ENCODE measurements at places on chromosomes 4 and X. TPM values are rescaled to one million over a fixed set of nuclear protein-coding genes. Genes with fewer than 3 reads are reported as not detected.

TMPRSS11F gene
- total RNA-seq, result not detected

CSAG1 gene
- total RNA-seq, result not detected

DDIT4L gene
- total RNA-seq, result 0.76 TPM

APELA gene
- not detected for total RNA-seq

SAGE1 gene
- not detected for total RNA-seq

SSX1 gene
- total RNA-seq, result not detected

HCFC1 gene
- total RNA-seq, result 105 TPM

GBA3 gene
- not detected for total RNA-seq

GNRHR gene
- total RNA-seq, result not detected

USP26 gene
- not detected for total RNA-seq

MND1 gene
- total RNA-seq, result 13.5 TPM

HTN3 gene
- total RNA-seq, result not detected

GRCh38 chr4:52841682-52842456, 20.2 kb upstream of the RASL11B start:
- no peak overlapping the region for H3K4me3 ChIP-seq
- no peaks in the 10 kb centered on the region for H3K4me1 ChIP-seq

DNA sequence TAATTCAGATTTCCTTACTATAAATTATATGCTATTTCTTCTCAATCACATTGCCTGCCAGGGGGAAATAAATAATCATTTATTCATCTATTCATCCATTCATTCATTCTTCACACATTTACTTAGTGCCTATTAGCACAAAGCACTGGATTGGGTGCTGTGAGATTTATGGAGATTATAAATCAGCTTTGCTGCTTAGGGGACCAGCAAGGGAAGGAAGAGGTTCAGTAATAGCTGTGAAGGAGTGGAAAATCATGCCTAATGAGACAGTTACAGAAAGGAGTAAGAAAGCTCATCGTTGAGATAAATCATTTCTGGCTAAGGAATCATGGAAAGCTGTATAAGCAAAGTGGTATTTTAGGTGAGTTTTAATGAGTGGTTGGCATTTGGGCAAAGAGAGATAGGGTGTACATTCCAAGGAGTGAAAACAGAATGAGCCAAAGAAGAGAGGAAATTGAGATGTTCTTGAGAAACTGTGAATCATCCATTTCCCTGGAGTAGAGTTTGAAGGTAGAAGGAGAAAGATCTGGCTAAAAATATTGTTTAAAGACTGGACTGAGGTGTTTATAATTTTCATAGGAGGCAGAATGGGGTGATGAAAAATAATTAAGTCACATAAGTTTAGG, 9.6 kb downstream of the ARSJ start:
- no peak overlapping the region for H3K4me3 ChIP-seq
- H3K27me3 ChIP-seq, result peaks cover 10% of the 10 kb centered on the region
- no peaks in the 10 kb centered on the region for H3K4me1 ChIP-seq
- no peaks in the 10 kb centered on the region for H3K36me3 ChIP-seq
- no peak overlapping the region for H3K27ac ChIP-seq

- no peak for DNase-seq
- H3K36me3 ChIP-seq, result peaks cover 28% of the 10 kb centered on the region
- no peak overlapping the region for H3K4me3 ChIP-seq
- H3K27ac ChIP-seq, result no peak overlapping the region
These were observed 57.0 kb downstream of the ZNF827 start for GRCh38 chr4:145881576-145881975.

GRCh38 chr4:19693936-19694570, 557.7 kb upstream of the SLIT2 start:
- no peaks in the 10 kb centered on the region for H3K4me1 ChIP-seq
- no peak for DNase-seq
- H3K4me3 ChIP-seq, result no peak overlapping the region
- no peaks in the 10 kb centered on the region for H3K27me3 ChIP-seq
- H3K27ac ChIP-seq, result no peak overlapping the region

- DNase-seq, result no peak
- no peaks in the 10 kb centered on the region for H3K36me3 ChIP-seq
- no peak overlapping the region for H3K27ac ChIP-seq
- H3K4me1 ChIP-seq, result no peaks in the 10 kb centered on the region
These were observed 13.8 kb downstream of the PNMA6E start for GRCh38 chrX:153387345-153387744.

GRCh38 chrX:114127411-114128025, 456.4 kb upstream of the HTR2C start:
- H3K27ac ChIP-seq, result no peak overlapping the region
- no peaks in the 10 kb centered on the region for H3K36me3 ChIP-seq
- H3K27me3 ChIP-seq, result no peaks in the 10 kb centered on the region
- H3K4me3 ChIP-seq, result no peak overlapping the region

DNA sequence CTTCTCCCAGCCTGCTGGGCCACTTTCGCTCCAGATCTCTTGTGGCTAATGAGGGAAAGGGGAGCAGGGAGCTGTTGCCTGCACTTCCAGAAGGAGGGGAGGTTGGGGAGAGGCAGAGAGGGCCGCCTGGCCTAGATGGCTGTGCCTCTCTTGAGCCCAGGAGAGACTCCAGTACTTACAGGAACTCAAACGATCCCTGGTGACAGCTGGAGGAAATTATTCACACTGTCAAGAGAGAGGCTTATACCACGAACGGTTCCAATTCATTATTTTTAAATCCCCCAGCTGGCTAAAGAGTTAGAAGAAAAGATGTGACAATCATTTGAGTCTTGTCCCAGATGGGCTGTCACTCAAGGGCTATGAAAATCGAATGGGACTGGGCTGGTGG, 96.1 kb downstream of the PHKA2 start:
- peaks cover 2% of the 10 kb centered on the region for H3K27me3 ChIP-seq
- no peak overlapping the region for H3K4me3 ChIP-seq
- no peak for DNase-seq
- peaks cover 19% of the 10 kb centered on the region for H3K4me1 ChIP-seq
- H3K36me3 ChIP-seq, result peaks cover 3% of the 10 kb centered on the region
- H3K27ac ChIP-seq, result no peak overlapping the region

- no peak overlapping the region for H3K27ac ChIP-seq
- DNase-seq, result no peak
- peaks cover 2% of the 10 kb centered on the region for H3K27me3 ChIP-seq
- no peaks in the 10 kb centered on the region for H3K36me3 ChIP-seq
- no peaks in the 10 kb centered on the region for H3K4me1 ChIP-seq
- H3K4me3 ChIP-seq, result no peak overlapping the region
These were observed 165.4 kb downstream of the SH3BGRL start for GRCh38 chrX:81367291-81367690.

GRCh38 chrX:133570549-133570948, 155.3 kb upstream of the GPC4 start:
- H3K4me3 ChIP-seq, result no peak overlapping the region
- no peak overlapping the region for H3K27ac ChIP-seq
- no peaks in the 10 kb centered on the region for H3K4me1 ChIP-seq
- no peak for DNase-seq
- H3K27me3 ChIP-seq, result no peaks in the 10 kb centered on the region
- H3K36me3 ChIP-seq, result no peaks in the 10 kb centered on the region

- no peak for DNase-seq
- H3K36me3 ChIP-seq, result no peaks in the 10 kb centered on the region
- H3K27ac ChIP-seq, result no peak overlapping the region
These were observed 392.8 kb downstream of the GPM6A start for GRCh38 chr4:175419236-175419718.

DNA sequence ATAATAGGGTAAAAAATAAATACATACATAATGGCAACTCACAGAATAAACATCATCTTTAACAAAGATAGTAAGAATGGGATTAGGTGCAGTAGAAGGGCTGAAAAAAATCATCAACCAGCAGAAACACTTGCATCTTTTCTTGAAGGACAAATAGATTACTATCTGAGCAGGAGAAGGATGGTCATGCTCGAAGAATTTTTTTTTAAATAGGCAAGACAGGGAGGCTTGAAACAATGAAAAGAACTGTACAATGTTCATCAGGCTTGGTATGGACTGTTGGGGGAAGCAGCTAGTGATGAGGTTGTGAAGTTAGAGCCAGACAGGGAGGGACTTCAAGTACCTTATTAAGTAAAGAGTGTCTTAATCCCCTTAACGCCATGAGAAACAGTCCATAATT, 167.4 kb upstream of the LDB2 start:
- DNase-seq, result no peak
- peaks cover 2% of the 10 kb centered on the region for H3K27me3 ChIP-seq
- no peak overlapping the region for H3K4me3 ChIP-seq
- no peaks in the 10 kb centered on the region for H3K4me1 ChIP-seq
- H3K27ac ChIP-seq, result no peak overlapping the region

DNA sequence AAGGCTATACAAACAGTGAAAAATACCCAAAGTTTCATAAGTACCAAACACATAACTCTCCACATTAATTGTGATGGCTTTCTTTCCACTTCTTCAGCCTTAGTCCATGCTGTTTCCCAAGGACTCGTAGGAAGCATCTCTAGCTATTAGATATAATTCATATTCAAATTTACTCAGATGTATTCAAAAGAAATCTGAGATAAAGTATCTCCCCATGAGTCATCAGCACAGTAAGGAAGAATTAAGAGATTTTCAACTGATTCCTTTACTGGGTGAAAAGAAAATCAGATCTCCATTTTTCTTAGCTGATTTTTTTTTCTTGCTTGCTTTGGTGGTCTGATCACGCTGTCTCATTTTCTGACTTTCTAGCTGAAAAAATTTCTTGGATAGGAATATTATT, 71.7 kb downstream of the MID1 start:
- no peaks in the 10 kb centered on the region for H3K27me3 ChIP-seq
- H3K27ac ChIP-seq, result no peak overlapping the region
- no peaks in the 10 kb centered on the region for H3K4me1 ChIP-seq
- no peak overlapping the region for H3K4me3 ChIP-seq

- DNase-seq, result no peak
- no peaks in the 10 kb centered on the region for H3K36me3 ChIP-seq
- H3K4me3 ChIP-seq, result no peak overlapping the region
- H3K27ac ChIP-seq, result no peak overlapping the region
- no peaks in the 10 kb centered on the region for H3K27me3 ChIP-seq
These were observed 1101.0 kb upstream of the PCDH7 start for GRCh38 chr4:29619168-29619567.

- H3K27ac ChIP-seq, result peak overlapping the region; percentile 46
- H3K36me3 ChIP-seq, result no peaks in the 10 kb centered on the region
- peak overlapping the region; percentile 73 for H3K4me3 ChIP-seq
- H3K27me3 ChIP-seq, result peaks cover 3% of the 10 kb centered on the region
- peaks cover 21% of the 10 kb centered on the region for H3K4me1 ChIP-seq
- DNase-seq, result peak; percentile 6
These were observed 738.3 kb upstream of the FRG1 start for GRCh38 chr4:189202182-189202868.

DNA sequence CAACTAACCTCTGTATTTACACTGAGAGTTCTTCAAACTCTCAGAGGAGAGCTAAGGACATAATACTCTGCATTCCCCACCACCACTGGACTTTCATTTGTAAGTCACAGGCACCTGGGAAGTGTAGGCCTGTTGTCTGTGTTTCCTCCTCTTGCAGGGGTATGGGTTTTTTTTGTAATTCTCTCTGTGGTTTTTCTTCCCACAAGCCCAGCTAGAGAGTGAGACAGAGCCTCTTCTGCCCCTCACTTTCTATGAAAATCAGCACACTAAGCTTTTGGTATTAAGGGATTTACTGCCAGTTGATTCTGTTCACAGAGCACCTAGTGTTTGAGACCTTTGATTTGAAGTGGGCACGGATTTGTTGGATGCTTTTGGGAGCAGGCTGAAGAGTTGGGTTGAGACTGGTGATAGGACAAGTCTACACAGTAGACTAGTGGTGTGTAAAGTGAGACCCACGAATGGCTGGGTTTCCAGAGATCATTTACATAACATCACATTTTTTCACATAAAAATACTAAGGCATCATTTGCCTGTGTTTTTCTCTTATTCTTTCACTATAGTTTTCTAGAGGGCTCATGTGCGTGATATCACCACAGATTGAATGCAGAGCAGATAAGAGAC, 28.9 kb upstream of the WDR17 start:
- no peak overlapping the region for H3K4me3 ChIP-seq
- H3K36me3 ChIP-seq, result no peaks in the 10 kb centered on the region
- H3K27ac ChIP-seq, result no peak overlapping the region
- DNase-seq, result no peak
- H3K4me1 ChIP-seq, result no peaks in the 10 kb centered on the region

GRCh38 chr4:130393642-130394041, 1297.7 kb downstream of the C4orf33 start:
- no peaks in the 10 kb centered on the region for H3K27me3 ChIP-seq
- DNase-seq, result no peak
- no peak overlapping the region for H3K27ac ChIP-seq
- H3K4me1 ChIP-seq, result no peaks in the 10 kb centered on the region
- no peaks in the 10 kb centered on the region for H3K36me3 ChIP-seq
- no peak overlapping the region for H3K4me3 ChIP-seq

- H3K4me3 ChIP-seq, result no peak overlapping the region
- no peaks in the 10 kb centered on the region for H3K27me3 ChIP-seq
These were observed 49.2 kb downstream of the CEP44 start for GRCh38 chr4:174332741-174333493.

DNA sequence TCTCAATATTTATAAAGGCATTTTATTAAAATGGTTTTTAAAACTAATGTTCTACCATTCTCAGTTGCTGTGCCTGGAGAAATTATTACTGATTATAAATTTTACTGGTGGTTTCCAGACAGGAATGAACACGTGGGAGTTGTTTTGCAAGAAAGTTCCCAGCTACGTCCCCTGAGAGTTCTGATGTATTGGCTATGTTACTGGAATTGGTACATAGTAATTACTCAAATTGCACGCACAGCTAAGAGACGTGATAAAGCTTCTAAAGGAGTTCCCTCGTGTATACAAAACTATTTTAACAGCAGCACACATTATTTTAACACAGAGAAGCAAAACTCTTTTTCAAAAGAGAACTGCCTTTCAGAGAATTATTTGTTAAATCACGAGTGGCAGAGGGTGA, 292.2 kb downstream of the NLGN4X start:
- no peak overlapping the region for H3K4me3 ChIP-seq
- no peaks in the 10 kb centered on the region for H3K4me1 ChIP-seq
- H3K27me3 ChIP-seq, result no peaks in the 10 kb centered on the region

- H3K27ac ChIP-seq, result no peak overlapping the region
- peaks cover 12% of the 10 kb centered on the region for H3K4me1 ChIP-seq
- no peaks in the 10 kb centered on the region for H3K27me3 ChIP-seq
- no peak overlapping the region for H3K4me3 ChIP-seq
These were observed 10.6 kb downstream of the CENPVL3 start for GRCh38 chrX:51608126-51608525.

- H3K27me3 ChIP-seq, result peaks cover 2% of the 10 kb centered on the region
- H3K36me3 ChIP-seq, result no peaks in the 10 kb centered on the region
- no peak overlapping the region for H3K4me3 ChIP-seq
- H3K27ac ChIP-seq, result no peak overlapping the region
- no peak for DNase-seq
These were observed 217.9 kb downstream of the ARAP2 start for GRCh38 chr4:36026348-36026880.

Measured in activated T-helper 1 cell treated with anti-CD3 and anti-CD28 coated beads, Interleukin-12 subunit alpha, Interleukin-12 subunit beta, Interleukin-2, Interleukin-4 antibody, amounts not matched to agents 30 ng/mL and 10 ng/mL and 1 ng/mL, durations not matched to agents 14 hours and 24 hours and 36 hours (primary cell).